ENCODE measurements at places on chromosomes 2 and 18.
A peak's percentile ranks its signal among the peaks of the same experiment; 100 is the strongest.

GRCh38 chr2:232225895-232226294 lies 152.7 kb upstream of the ALPP start:
- no peak for DNase-seq

GRCh38 chr2:15722980-15723379 lies 131.3 kb downstream of the DDX1 start:
- DNase-seq = no peak

- no peak for DNase-seq
Observed at GRCh38 chr2:24104906-24105305, 18.2 kb downstream of the PFN4 start.

DNA sequence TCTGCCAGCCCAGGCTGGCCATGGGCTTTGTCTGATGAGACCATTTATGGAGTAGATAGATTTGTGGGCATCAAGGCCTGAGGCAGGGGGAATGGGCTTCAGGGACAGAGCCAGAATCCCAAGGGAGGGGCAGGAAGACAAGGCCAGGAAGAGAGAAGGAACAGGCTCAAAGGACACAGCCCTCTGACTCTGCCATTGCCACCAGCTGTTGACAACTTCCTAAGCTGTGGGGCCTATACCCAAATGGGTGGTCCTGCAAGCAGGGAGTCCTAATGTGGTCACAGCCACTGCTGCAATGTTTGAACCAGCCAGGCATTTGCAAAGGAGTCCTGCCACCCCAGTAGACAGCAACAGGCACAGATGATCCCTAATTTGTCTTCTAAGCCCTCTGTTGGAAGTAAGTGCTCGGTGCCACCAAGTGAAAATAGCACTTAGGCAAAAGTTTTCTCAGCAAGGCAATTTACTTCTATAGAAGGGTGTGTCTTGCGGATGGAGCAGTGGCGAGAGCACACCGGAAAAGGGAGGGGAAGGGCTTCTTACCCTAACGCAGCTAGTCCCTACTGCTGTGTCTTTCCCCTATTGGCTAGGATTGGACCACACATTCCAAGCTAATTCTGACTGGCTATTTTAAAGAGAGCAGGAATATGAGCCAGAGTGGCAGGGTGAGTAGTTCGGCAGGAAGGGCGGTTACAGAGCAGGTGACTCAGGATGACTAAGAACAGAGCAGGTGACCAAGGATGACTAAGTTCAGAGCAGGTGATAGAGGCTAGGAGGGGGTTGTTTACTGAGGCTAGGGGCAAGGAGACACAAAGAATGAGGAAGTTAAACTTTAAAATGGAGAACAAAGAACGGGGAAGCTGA lies 47.2 kb downstream of the C1QL2 start:
- DNase-seq = no peak

- DNase-seq = no peak
Observed at GRCh38 chr2:100757621-100758394, 62.1 kb upstream of the NPAS2 start.

DNA sequence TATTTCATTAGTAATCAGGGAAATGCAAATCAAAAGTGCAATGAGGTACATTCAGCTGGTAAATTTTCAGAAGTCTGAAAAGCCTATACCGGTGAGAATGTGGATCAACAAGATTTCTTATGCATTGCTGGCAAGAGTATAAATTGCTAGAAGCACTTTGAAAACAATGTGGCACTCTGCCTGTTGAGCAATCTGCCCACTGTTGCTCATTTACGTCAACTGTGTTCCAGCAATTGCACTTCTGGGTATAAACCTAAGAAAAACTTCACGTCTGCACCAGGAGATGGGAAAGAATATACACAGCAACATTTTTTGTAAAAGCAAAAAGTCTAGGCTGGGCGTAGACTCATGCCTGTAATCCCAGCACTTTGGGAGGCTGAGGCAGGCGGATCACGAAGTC lies 40.8 kb downstream of the MTERF4 start:
- DNase-seq = no peak

DNA sequence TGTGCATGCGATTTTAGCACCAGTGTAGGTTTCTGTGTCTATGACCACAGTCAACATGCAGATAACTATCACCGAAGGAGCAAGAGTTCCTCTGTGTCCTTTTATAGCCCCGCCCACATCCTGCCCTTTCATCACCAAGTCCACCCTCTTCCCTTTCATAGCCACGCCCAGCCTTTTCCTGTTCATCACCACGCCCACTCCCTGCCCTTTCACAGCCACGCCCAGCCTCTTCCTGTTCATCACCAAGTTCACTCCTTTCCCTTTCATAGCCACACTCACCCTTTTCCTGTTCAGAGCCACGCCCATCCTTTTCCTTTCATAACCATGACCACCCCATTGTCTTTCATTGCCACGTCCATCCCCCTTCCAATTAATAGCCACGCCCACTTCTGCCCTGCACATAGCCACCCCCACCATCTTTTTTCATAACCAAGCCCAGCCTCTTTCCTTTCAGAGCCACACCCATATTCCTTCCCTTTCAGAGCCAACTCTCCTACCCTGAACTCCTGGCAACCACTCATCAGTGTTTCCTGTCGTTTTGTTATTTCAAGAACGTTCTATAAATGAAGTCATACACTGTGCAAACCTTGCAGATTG lies 273.9 kb downstream of the MYT1L start:
- DNase-seq = peak; percentile 74

- DNase-seq = no peak
Observed at GRCh38 chr2:238901461-238902057, 53.7 kb downstream of the TWIST2 start.

DNA sequence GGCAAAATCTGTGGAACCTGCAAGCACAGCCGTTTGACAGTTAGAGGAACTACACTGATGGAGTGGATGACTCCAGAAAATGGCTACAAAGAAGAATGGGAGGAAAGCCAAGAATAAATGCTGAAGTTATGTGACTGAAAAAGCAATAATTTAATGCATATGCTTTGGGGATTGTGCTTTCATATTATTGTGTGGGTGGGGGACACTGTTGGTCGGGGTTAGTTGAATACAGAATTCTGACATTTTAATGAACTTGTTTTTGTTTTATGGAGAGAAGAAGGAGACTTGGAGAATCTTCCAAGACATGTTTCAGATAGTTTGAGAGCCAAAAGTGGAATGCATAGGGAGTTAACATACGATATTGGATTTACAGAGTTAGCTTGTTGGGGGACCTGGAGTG lies 68.5 kb downstream of the NRP2 start:
- no peak for DNase-seq

- DNase-seq = peak; percentile 82
Observed at GRCh38 chr2:8303322-8303832, 378.5 kb upstream of the ID2 start.

DNA sequence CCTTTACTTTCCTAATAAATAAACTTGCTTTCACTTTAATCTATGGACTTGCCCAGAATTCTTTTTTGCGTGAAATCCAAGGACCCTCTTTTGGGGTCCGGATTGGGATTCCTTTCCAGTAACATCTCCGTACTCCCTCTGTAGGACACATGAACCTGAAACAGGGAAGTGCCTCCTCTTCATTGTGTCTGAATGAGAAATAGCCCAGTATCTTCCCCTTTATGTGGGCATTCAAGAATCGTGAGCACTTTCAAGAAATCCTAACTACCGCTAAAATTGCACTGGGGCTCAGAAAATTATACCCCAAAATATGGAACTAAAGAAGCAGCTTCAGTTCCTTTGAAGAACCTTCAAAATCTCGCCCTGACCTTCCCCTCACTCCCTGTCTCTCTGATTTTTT lies 7.8 kb upstream of the POMC start:
- DNase-seq = no peak

- DNase-seq = no peak
Observed at GRCh38 chr18:40546875-40547274, 1408.2 kb upstream of the PIK3C3 start.

DNA sequence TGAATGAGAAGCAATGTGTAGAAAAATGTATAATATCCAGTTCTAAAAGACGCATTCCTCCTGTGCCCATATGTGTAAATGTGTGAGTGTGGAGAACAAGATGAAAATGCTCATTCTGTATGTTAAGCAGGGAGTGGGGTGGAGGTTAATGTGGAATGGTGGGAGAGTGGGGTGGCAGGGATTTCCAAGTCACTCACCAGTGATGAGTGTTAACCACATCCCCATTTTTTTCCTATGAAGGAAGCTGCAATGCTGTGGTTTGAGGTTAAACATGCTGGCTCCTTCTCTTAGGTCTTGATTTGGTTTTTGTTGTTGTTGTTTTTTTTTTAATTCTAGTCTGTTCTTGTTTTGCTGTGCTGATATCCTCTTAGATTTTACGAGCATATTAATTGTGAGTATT lies 169.4 kb downstream of the NEDD4L start:
- no peak for DNase-seq

GRCh38 chr18:3790703-3791102 lies 340.7 kb downstream of the TGIF1 start:
- DNase-seq = no peak

- DNase-seq = no peak
Observed at GRCh38 chr2:40480073-40480472, 28.2 kb upstream of the SLC8A1 start.

DNA sequence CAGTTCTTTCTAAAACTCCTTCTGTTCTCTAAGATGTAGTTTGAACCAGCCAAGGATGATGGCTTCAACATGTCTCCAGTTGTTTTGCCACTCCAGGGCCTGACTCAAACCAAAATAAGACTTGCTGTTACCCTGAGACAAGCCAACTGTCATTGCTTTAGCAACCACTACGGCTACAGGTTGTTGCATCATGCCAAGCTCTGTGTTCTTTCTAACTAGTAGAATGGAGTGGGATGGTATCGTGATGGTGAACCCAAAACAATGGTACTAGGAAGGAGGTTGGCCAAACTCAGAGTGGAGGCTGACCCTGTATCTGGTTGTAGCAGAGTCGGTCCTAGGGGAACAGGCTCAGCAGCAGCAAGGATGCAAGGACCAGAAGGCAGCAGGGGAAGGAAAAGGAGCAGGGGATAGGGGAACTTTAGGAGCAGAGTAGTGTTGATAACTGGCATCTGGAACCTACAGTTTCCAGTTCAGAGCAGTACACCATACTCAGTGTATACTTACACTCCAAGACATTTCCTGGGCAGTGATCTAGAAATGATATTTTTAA lies 51.6 kb downstream of the PDK1 start:
- no peak for DNase-seq

DNA sequence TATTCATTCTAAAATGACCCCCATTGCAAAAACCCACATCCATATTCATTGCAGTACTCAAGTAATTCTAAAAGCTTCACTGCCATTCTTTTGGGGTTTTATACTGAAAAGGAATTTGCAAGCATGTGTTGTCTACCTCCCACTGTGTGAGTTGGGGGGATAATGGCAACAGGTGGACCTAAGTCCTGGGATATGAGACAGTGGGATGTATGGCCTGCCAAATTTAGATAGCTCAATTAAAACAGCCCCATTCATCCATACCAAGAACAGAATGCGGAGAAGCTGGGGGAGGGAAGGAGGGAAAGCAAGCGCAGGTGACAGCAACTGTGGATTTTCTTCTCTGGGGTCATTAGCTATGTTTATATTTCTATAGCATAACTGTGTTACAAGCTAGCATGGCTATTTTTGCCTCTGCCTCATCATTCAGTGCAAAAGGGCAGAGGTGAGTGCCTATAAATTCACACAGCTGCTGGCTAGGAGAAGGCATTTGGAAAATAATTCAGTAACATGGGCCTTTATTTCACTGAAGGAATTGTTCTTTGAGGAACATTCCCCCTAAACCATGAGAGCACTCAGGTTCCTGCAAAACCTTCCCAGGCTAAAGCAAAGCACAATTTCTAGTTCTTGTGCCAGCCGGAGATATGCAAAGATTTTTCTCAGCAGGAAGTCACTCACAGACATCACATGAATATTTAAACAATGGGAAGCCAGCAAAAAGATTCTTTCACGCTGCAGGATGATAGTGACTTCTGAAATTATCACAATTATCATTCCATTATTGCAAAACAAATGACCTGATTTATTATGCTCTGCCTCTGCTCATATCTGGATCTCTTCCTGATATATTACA lies 393.9 kb upstream of the ACVR2A start:
- no peak for DNase-seq

DNA sequence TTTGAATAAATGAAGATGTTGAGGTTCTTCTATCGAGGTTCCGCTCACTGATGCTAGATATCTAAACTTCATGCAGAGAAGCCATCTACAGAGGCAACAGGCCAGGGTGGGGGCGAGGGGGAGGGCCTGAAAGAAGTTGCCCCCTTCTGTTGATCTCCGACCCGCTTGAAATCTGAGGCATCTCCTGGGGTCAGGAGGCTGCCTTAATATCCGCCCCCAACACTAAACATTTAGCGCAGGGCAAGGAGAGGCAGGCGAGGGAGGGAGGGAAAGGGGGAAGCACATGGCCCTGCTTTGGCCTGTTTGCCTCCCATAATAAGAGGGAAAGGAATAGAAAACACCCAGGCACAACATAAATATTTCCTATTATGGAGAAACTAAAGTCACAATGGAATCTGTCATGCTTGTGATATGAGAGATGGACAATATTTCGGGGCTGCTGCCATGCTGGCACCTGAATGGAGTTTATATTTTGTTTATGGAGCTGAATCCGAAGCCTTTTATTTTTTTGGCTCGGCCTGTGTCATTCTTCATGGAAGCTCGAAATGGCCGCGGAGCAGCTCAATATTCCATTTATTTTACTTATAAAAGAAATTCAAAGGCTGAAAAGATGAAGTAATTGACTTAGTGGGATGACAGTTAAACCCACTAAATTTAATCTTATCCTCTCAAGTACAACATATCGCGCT lies 221.1 kb downstream of the INSIG2 start:
- DNase-seq = no peak

DNA sequence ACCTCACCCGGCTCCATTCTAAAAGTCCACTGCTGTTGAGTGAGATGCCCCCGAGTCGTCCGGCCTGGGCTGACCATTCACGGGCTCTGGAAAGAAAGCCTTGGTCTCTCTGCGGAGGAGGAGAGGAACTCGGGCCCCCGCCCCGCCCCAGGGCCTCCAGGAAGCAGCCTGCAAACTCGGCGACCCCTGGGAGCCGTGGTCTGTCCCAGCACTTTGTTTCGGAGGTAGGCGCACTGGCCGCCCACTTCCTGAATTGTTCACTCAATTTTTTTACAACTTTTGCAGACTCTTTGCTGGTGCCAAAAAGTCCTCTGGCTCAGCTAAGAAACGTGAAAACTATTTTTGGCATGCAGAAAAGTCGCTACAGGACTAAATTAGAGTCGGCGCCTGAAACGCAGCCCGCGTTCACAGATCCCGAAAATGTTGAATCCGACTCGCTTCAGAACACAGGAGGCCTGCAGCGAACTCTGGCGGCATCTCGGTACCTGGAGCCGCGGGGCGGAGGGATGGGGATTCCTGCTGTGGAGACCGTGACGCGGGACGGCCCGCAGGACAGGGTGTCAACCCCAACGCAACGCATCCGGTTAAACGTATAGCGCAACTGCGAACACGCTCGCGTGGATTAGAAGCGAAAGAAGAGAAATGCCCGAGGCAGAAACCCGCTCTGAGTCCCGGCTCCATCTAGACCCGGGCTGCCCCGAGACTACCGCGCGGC lies 1.5 kb downstream of the PXDN start:
- DNase-seq = peak; percentile 54

DNA sequence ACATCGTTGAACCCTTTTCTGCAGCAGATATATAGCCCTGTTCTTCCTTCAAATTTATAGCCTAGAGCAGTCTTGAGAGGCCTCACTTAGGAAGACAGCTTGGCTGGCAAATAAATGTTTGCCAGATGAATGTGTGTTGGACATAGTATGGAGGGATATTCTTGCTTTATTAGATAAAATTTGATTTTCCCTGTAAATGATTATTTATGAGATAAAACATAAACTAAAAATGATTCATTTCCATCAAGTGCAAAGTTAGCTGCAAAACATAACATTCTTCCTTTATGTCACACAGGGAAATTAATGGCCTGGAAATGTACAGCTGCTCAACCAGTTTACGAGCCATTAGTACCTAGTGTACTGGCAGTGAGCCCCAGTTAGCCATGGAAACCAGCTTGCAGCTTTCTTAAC lies 82.5 kb downstream of the LIMS1 start:
- DNase-seq = no peak

Data from activated naive CD8-positive, alpha-beta T cell treated with anti-CD3 and anti-CD28 coated beads, Interleukin-2, amount 10 ng/mL, durations not matched to agents 7 days and 5 days (primary cell).